Body of pancreas (tissue), 4 donors: ENCODE measurements at places on chromosomes 1 and 21.
A peak's percentile ranks its signal among the peaks of the same experiment; 100 is the strongest.

GRCh38 chr1:246576709-246577032, 10.4 kb downstream of the CNST start:
- no peak for DNase-seq

- no peak for DNase-seq
Observed at GRCh38 chr1:181133969-181134418, 45.5 kb downstream of the IER5 start.

GRCh38 chr21:37136261-37136660, 63.2 kb downstream of the TTC3 start:
- DNase-seq, result no peak

DNA sequence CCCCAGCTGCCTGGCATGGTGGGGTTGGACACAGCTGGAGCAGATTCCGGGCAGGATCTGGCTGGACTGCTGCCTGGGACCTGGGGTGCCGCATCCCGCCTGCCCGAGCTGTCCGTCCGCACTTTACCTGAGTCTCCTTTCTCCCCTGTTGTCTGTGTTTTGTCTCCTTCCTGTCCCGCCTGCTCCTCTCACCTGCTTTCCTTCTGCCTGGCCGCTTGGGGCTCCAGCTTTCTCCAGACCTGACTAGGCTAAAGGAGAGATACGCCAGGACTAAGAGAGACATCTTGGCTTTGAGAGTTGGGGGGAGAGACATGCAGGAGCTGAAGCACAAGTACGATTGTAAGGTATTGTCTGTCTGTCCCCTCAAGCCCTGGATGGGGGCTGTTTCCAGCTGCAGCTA, 73.3 kb downstream of the ARHGEF10L start:
- DNase-seq, result no peak

GRCh38 chr1:221643404-221644144, 98.3 kb downstream of the DUSP10 start:
- DNase-seq, result no peak

DNA sequence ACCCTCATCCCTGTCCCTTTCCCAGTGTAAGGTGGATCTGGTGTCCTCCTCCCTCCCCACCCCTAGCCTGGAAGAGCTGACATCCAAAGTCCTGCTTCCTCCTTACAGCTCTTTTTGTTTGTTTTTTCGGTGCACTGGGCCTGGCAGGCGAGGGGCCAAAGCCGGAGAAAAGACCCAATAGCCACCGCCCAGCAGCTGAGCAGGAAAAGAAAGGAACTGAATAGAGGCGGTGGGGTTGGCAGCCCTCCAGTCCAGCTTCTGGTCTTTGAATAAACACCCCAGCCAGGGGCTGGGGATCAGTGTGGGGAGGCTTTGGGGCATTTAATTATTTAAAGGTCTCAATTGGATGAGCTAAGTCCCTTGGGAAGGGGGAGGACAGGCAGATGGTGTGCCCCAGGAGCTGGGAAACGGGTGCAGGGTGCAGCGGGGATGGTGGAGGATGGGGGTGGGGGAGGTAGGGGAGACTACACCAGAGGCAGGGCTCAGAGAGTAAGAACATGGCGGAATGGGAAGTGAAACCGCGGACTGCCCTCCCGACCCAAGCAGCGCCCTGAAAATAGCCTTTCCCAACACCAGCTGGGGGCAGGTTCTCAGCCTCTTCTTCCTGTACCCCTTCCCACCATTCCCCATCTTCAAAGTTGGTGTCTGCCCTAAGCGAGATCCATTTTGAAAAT, 20.2 kb downstream of the BTG2 start:
- peak; percentile 70 for DNase-seq

GRCh38 chr1:72166426-72166825, 115.9 kb downstream of the NEGR1 start:
- no peak for DNase-seq

GRCh38 chr1:1630965-1631781, 800 bp upstream of the MMP23B start:
- DNase-seq, result no peak

GRCh38 chr1:108038653-108039236, 73.8 kb upstream of the VAV3 start:
- DNase-seq, result no peak

DNA sequence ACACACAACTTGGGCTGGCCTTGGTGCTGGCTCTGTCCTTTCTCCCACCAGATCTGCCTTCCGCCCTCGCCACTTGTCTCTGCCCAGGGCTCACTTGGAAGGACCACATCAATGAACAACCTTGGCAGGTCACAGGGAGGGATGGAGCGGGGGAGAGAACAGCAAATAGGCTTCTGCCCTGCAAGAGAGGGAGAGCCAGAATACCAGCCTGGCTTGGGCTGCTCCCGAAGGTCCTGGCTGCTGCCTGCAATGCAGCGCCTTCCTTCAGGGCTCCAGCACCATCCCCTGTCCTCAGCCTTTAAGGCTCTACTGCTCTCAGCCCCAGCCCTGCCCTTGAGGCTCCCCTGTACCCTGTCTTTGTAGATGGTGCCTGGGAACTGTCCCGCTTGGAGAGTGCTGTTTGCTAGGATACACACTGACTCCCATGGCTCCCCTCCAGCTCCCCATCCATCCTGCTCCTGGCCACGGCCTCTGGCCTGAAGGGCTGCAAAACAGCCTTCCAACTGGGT, 43.8 kb downstream of the HIVEP3 start:
- no peak for DNase-seq

GRCh38 chr1:73887412-73887811, 310.6 kb downstream of the LRRIQ3 start:
- no peak for DNase-seq

DNA sequence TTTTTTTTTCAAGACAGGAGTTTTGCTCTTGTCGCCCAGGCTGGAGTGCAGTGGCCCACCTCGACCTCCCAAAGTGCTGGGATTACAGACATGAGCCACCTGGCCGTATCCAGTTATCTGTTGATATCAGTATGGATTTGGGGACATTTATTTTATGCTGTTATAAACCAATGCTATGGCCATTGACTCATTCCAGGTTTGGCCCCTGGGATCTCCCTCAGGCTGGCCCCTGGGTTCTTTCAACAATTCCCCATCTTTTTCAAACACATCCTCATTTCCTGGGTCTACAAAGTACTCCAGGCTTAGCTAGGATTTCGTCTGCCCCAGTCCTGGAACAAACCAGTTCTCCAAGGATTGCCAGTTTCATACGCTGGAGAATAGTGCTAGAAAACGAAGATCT, 44.1 kb downstream of the WDR4 start:
- no peak for DNase-seq

- no peak for DNase-seq
Observed at GRCh38 chr1:109275706-109276345, 7.1 kb downstream of the PSRC1 start.

- DNase-seq, result no peak
Observed at GRCh38 chr1:26354972-26355371, 1.0 kb upstream of the CRYBG2 start.

- no peak for DNase-seq
Observed at GRCh38 chr1:145974721-145975120, 10.2 kb downstream of the POLR3GL start.

- DNase-seq, result no peak
Observed at GRCh38 chr1:36448530-36449056, 1.7 kb downstream of the OSCP1 start.

DNA sequence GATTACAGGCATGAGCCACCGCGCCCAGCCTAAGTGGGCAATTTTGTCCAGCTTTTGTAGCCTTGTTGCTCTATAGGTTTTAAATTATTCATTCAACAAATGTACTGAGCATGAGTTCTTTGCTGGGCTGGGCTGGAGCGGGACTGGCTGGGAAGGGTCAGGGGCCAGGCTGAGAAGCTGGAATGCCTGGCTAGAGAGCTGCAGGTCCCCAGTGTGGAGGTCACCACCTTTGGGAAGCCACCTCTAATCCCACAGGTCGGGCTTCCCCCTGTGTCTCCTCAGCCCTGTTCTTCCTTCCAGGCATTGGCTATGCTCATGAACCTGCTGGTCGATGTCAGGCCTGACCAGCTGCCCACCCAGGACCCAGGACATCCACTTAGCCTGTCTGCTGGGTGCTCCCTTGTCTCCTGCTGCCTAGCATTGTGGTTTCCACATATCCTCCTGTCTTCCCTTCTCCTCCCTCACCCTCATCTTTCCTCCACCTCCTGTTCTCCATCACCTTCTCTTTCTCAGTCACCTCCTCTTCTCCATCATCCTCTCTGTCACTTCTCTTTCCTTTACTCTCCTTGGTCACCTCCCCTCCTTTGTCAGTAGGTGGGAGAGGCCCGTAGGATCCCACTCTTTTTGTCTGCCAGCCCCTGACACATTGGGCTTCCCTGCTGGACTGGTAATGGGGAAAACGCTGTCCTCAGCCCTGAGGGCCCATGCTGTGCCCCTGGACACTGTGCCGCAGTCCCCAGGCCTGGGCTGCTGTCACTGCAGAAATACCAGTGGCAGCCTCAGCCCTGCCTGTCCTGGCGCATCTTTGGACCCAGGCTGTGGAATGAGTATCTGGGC, 23.8 kb downstream of the SERINC2 start:
- DNase-seq, result no peak

GRCh38 chr1:165898837-165899236, 71.4 kb downstream of the UCK2 start:
- DNase-seq, result no peak

- no peak for DNase-seq
Observed at GRCh38 chr1:174680101-174680500, 232.3 kb downstream of the GPR52 start.

- no peak for DNase-seq
Observed at GRCh38 chr1:150176593-150176992, 26.9 kb downstream of the PLEKHO1 start.

DNA sequence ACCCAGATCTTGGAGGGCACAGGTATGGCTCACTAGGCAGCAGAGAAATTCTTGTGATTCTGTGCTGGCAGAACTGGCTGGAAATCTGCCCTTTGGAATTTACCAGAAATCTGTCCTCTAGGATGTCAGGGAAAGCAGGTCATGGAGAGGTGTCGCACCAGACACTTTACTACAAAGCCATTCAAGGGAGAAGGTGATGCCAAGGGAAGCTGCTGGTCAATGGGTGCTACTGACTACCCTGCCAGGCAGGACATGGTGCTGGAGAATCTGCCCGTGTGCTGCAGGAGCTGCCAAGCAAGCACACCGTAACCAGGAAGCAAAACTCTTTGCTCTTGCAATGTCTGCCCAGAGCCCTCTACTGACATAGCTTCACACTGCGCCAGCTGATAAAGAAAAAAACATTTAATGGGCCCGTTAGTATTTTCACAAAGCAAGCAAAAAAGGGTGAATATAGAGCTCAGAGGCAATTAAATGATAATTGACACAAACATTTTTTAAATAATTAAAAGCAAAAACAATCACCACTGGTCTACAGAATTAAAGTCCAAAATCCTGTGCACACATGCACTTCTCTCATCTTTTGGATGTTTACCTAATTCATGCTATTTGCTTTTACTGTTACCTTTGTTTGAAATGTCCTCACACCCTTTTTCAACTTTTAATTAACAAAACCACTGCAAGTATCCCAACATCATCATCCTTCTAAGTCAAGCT, 7.2 kb upstream of the FBXO28 start:
- DNase-seq, result peak; percentile 48

- DNase-seq, result no peak
Observed at GRCh38 chr21:38852278-38852677, 46.5 kb downstream of the ETS2 start.

GRCh38 chr1:109763646-109764415, at the start of gene EPS8L3:
Gene EPS8L3, minus strand, starts transcription at chr1:109763923. Its CDS starts 2,174 bp downstream, at chr1:109761749.
- peak; percentile 5 for DNase-seq

DNA sequence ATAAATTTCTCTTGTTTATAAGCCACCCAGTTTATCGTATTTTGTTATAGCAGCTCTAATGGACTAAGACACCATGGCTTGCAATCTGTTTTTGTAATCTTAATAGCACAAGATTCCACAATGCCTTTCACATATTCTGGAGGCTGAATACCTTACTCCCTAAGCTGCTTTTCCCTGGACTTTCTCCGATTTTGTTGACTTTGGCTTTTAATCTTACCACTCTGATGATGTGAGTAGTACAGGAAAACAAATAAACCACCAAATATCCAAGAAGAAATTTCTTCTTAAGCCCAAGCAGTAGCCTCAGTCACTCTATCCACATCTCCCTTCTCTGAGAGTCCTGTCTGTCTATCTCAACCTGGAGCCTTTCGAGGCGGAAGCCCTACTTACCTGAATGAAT, 838.6 kb downstream of the LTN1 start:
- DNase-seq, result no peak

- DNase-seq, result no peak
Observed at GRCh38 chr1:111887385-111887784, 102.1 kb downstream of the KCND3 start.

GRCh38 chr1:211920141-211920572, 89.6 kb upstream of the LPGAT1 start:
- DNase-seq, result peak; percentile 37

DNA sequence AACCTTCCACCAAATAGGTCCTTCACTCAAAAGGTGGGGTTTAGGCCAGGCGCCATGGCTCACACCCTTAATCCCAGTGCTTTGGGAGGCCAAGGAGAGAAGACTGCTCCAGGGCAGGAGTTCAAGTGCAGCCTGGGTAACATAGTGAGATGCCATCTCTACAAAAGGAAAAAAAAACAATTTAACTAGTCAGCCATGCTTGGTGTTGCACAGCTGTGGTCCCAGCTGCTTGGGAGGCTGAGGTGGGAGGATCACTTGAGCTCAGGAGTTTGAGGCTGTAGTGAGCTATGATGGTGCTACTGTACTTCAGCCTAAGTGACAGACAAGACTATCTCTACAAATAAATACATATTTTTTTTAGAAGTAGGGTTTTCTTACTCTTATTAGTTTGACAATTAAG, 617.5 kb downstream of the KIF26B start:
- no peak for DNase-seq

- no peak for DNase-seq
Observed at GRCh38 chr1:109719337-109719837, 7.3 kb downstream of the GSTM5 start.

GRCh38 chr1:98638185-98638584, 23.3 kb upstream of the SNX7 start:
- DNase-seq, result no peak

DNA sequence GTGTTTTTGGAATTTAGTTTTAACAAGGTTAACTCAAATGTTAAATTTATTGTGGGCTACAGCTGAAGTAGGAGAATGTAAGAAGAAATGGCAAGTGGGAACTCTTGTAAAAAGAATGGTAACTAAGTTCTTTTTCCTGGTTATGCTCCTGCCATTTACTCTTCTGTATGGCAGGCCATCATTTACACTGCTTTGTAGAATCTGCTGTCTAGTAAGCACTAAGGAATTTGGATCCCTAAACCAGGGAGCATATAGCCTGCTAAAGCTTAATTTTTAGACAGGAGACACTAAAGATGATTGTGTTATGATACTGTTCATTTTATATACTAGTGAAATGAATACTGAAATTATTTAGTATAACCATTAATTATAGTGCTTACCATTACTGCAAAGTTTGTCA, 85.3 kb downstream of the CAMTA1 start:
- DNase-seq, result no peak

DNA sequence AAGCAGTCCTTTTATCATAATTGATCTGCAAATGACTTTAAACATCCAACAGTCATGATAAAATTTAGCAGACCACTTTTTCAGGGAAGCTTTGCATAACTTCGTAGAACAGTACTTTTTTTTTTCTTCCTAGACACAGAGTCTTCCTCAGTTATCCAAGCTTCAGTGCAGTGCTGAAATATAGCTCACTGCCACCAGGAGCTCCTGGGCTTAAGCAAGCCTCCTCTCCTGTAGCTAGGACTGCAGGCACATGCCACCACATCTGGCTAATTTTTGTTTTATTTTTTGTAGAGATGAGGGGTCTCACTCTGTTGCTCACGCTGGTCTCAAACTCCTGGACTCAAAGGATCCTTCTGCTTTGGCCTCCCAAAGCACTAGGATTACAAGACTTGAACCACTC, 3.8 kb downstream of the F13B start:
- DNase-seq, result no peak

GRCh38 chr1:216627252-216627651, 96.0 kb downstream of the ESRRG start:
- no peak for DNase-seq

GRCh38 chr1:226677027-226678020, 61.8 kb downstream of the ITPKB start:
- DNase-seq, result peak; percentile 61
